Left hindlimb (tissue), 1 donor: ENCODE measurements at places on chromosomes 6 and 20.
A peak's percentile ranks its signal among the peaks of the same experiment; 100 is the strongest.

DNA sequence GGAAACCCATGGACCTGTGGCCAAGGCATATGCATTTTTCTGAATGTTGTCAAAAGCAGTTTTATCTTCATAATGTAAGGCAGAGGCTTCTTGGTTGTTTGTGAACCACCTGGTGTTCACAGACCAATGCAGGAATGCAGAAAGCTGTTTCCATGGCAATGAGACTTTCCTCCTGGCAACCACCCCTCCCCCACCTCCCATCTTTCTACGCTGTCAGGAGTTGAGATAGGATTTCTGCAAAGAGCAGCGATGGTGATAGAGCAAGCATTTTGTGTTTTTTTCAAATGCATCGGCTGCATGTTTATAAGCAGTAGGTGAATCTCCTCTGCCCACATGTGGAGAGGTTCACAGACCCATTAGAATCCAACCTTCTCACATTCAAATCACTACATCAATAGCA lies 114.1 kb upstream of the SMLR1 start:
- no peak for DNase-seq

- DNase-seq, result no peak
Measured at GRCh38 chr6:169201985-169202384, 51.7 kb downstream of the THBS2 start.

DNA sequence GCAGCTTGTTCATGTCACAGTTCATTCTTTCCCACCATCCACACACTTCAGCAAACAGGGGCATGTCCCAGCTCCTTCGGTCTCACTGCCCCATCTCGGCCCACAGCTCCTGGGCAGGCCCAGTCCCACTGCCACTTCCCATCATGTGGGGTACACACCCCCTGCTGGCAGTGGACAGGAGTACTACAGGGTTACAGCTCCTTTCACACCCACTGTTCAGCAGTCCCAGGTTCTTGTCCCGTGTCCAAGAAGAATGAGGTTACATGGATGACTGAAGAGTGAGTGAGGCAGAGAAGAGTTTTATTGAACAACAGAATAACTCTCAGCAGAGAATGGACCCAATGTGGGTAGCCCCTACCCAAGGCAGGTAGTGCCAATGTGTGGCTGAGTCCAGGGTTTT lies 77.8 kb upstream of the SMLR1 start:
- no peak for DNase-seq

DNA sequence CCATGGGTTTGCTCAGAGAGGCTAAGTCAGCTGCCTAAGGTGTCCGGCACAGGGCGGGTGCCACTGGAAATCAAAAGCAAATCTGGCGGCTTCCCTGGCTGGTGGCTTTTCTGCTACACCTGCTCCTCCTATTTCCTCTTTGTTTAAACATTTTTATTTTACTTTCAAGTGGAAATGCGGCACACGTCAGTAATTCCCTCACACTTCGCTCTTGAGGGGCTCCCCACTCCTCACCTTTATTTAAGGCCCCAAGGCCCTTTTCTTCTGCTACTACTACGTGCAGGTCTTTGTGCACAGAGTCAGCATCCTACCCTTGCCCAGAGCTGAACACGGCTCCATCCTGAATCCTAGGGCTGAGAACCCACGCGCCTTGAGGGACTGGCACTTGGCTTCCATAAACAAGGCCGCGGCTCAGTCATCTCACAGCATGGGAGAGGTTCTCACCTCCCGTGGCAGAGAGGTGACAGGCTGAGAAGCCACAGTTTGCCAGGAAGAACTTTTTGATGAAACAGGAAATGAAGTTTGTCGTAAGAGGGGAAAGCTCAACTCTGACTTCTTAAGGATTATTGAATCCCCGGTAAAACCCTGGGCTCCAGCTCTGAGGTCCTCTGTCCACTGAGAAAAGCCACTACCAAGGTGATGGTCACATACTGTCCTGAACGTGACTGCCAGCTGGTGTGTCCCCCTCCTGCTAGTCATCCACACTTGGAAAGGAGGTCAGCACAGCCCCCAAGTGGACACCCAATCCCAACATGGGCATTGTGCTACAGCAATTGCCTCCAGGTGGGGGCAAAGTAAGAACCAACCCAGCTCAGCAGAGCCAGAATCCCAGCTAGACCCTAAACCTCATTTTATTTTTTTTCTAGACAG lies 48.0 kb downstream of the NFATC2 start:
- DNase-seq, result no peak

DNA sequence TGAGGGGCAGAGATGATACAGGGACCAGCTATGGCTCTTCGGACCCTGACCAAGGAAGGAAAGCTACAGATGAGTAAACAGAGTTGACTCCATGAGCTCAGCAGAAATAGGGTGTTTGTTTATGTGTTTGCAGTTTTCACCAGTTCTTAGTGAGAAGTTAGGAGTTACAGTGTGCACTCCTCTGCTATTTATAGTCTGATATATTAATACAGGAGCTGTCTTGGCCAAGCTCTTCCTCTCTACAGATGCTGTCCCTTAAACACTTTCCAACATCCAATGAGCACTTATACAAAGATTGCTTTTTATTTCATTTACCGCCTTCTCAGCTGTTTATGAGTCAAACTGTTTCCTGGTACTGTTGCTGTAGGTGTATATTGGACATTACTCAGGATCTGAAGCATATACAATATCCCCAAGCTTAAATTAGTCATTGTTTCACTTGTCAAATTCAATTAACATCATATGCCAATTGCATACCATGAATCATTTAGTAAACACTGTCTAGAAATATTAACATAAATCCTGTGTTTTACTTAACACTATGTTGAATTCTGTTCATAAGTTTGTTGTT lies 618.0 kb downstream of the PRKN start:
- no peak for DNase-seq

GRCh38 chr6:145623231-145623630 lies 112.1 kb downstream of the EPM2A start:
- no peak for DNase-seq

GRCh38 chr20:4797275-4797674 lies 75.6 kb downstream of the PRND start:
- no peak for DNase-seq

DNA sequence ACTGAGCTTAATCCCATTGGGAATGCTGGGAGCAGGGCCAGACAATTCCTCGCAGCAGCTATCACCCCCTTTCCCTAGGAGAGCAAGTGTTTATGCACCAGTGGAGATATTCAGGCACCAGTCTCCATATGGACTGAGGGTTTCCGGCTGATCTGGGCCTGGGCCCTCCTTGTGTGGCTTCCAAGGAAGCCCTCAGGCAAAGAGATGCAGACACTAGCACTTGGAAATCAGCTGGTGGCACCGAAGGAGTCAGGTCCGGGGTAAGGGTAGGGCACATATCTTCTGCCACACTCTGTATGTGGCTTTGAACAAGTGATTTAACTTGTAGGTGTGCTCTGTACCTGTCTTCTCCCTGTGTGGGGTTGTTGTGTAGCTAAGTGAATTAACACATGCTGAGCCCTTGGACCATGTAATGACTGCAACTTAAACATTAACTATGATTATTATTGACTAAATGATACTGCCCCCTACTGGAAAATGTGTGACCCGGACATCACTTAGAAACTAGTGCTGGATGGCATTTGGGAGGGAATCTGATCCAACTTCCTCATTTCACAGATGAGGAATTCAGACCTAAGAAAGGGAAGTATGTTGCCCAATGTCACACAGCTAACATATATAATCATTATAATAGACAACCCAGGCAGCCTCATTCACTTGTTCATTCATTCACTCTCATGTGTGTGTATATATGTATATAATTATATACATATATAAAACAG lies 19.3 kb upstream of the WFDC2 start:
- DNase-seq, result no peak

- no peak for DNase-seq
Measured at GRCh38 chr6:154484942-154485341, 25.5 kb downstream of the CNKSR3 start.

DNA sequence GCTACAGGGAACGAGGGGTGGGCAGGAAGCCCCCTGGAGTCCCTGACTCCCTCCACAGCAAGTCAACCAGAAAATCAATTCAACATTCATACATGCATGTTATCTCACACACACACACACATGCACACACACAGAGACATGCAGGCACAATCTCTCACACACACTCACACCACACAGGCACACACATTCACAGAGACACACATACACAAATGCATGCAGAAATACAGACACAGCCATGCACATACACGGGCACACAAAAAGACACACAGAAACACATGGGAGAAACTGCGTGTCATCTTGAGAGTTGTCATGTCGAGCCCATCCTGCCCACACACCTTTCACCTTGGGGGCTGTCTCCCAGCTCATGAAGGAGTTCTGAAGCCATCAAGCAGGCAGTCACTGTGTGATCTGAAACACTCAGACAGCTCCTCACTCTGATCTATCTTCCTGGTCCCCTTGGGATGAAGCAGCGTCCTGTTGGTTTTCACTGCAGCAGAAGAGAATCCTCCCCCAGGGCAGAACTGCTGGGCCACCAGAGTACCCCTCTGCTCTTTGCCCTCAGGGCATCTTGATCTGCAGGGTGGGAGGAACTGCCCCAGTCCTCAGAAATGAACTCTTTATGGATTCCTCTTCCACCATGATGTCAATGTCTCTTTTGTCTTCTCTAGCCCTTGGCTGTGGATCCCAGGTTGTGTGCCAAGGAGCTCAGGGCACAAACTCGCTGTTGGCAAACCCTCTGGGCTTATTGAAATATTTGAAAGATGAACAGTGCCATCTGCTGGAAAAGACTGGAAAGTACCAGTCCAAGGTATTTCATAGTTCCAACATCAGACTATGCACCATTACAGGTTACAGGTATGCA lies 8.8 kb downstream of the RAET1L start:
- peak; percentile 65 for DNase-seq

DNA sequence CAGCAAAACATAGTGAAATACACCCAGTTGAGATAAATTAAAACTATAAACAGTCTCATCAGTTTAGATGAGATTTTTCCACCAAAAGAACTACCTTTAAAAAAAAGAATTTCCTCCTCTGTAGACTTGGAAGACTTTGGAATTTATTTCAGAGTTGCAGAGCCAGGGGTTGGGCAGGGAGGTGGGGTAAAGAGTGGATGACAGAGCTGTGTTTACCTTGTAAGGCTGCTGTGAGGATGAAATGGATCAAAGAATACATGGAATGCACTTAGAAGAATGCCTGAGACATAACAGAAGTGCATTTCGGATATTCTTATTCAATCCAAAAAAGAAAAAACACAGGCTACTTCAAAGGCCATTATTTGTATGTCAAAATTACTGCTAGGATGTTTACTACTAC lies 6.4 kb upstream of the LY86 start:
- DNase-seq, result no peak

GRCh38 chr6:108302386-108302785 lies 7.5 kb downstream of the AFG1L start:
- no peak for DNase-seq

DNA sequence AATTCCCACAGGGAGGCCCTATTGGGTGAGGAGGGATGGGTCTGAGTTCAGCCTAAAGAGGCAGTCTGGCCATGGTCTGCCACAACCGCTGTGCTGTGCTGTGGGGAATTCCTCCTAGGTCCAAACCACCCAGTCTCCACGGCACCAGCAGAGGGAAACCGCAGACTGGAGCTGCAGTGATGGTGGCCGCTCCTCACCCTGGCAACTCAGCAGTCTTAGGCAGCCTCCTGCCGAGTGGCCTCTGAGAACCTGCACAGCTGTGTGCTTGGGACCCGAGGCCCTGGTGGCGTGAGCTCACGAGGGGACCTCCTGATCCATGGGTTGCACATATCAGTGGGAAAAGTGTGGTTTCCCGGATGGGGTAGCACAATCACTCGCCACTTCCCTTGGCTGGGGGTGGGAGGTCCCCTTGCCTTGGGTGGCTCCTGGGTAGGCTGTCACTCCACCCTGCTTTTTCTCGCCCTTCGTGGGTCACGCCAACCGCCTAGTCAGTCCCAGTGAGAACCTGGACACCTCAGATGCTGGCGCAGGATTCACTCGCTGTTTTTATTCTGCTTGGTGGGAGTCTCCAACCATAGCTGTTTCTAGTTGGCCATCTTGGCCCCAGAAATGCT lies 242.2 kb downstream of the CDH26 start:
- DNase-seq, result no peak

- DNase-seq, result no peak
Measured at GRCh38 chr6:4466769-4467480, 309.3 kb upstream of the CDYL start.

- no peak for DNase-seq
Measured at GRCh38 chr6:51184046-51184445, 365.4 kb downstream of the TFAP2B start.

DNA sequence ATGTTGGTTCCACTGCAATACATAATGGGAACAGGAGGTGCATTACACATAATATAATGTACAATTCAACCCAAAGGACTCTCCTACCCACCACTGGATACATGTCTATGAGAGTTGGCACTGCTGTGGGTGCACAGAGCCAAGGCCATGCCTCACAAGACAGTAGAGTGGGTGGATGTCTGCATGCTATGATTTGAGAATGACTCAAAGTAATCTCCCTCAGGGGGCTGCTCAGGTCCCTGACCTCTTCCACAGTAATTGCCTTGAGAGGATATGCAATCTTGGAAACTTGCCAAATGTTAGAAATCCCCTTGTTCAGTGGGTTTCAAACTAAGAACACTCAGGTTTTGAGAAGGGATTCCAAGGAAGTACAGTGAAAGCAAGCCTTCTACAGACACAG lies 79.0 kb downstream of the ANKEF1 start:
- no peak for DNase-seq

DNA sequence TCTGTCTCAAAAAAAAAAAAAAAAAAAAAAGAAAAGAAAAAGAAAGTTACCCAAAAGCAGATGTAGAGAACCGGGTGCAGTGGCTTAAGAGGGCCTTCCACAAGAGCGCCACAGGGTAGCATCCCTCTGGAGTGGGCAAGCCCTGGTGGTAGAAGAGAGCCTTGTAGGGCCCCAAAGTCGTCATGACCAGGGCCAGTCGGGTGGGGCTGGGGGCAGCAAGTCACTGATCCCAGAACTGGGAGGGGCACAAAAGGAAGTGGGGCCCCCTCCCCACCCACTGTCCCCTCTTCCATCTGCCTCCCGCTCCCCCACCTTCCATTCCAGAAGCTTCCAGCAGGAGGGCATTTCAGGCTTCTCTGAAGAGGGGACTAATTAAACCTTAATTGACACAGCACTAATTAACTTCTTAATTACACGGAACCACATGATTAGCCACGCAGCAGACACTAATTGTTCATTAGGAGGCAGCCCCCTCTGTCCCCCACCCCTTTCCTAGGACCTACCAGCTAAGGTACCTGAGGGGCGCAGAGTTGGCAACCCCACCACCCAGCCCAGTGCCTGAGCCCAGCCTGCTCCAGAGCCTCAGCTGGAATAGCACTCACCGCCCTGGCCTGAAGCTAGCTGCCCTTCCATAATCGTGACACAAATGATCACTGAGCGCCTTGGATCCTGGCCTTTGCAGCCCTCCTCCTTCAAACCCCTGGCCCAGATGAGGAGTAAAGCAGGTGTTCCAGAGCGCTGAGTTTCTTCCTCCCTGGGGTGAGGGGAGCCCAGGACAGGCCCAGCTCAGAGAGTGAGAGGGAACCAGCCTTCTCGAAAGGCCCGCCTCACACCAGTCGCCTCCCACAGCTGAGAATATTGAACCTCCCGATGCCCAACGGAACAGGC lies 34.8 kb downstream of the MDFI start:
- no peak for DNase-seq

DNA sequence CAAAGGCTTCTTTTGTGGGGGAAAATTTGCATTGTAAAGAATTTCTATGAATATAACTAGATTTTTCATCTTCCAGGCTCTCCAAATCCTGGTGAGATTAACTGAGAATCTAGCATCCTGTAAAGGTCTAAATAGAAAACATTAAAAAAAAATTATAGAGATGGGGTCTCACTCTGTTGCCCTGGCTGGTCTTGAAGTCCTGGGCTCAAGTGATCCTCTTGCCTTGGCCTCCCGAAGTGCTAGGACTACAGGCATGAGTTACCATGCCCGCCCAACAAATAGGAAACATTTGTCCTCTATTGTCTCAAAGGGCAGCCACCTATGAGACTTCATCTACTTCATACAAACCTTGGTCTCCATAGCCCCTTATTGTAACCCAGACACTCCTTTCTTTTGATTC lies 25.2 kb upstream of the NCOA3 start:
- DNase-seq, result no peak
